CD4-positive, alpha-beta T cell (primary cell): ENCODE measurements at places on chromosomes 13 and 19.
A peak's percentile ranks its signal among the peaks of the same experiment; 100 is the strongest.

GRCh38 chr13:80379245-80379644 lies 38.3 kb upstream of the SPRY2 start:
- no peak for DNase-seq

DNA sequence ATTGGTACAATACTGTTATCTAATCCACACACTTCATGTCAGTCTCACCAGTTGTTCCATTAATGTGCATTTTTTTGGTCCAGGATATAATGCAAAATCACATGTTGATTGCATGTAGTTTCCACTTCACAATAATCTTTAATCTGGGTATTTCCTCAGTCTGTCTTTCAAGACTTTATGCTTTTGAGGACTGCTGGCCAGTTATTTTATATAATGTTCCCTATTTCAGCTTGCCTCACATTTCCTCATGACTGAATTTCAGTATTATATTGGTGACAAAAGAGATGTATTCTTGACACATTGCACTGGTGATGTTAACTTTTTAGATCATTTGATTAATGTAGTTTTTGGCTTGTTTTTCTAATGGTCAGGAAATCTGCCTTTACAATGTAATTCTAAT lies 368.3 kb downstream of the IRS2 start:
- DNase-seq, result no peak

DNA sequence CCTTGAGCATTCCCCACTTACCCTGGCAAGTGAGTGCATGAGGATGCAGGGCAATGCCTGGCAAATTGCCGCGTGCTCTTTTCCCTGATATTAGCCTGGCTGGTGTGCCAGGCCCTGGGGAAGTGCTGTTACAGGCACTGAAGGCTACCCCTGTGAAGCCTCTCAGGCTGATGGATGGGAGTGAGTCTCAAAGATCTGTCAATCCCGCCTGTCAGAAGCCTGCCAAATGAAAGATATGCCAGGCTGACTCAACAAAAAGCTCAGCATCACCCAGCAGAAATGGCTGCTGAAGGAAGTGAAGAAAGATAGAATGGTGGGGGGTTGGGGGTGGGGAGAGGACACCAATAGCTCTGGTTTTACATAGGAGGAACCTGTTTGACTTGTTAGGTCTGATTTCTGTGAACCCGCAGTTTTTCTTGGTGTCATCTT lies 112.1 kb downstream of the LACC1 start:
- DNase-seq, result no peak

- DNase-seq, result no peak
Observed at GRCh38 chr13:38943231-38943630, 47.4 kb downstream of the STOML3 start.

GRCh38 chr19:33513424-33513823 lies 8.2 kb downstream of the PEPD start:
- DNase-seq, result no peak

DNA sequence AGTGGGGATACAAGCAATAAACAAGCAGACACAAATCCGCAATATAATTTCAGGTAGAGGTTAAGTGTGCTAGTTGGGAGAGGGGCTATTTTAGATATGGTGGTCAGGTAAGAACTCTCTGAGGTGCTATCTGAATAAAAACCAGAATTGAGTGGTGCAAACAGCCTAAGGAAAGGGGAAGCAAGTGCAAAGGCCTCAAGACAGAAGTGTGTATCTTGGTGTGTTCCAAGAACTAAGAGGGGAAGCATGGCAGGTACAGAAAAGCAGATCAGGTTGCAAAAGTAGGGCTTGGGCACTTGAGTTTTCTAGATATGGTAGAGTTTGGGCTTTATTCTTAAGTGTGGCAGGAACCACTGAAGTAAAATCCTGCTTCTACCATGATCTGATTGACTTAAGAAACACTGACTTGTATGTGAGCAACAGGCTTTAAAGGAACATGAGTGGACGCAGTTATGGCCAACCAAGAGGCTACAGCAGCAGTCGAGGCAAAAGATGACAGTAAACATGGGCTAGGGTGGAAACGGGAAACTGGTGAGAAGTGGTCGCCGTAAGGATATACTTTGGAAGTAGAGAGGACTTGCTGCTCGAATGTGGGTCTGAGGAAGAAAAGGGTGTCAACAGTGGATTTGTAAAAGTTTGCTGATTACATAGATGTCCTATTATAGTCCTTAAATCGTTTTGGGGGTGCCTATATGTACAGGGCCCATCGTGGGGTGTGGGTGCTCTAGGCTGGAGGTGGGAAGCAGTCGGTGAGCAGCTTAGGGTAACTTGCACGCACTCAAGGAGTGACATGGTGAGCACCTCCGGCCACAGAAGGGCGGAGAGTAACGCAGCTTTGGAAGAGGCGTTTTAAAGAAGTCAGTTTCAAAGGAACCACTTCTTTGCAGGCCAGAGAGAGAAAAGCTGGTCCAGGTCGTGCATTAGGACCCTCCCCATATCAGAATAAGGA lies 677 bp downstream of the TGDS start:
- peak; percentile 7 for DNase-seq

DNA sequence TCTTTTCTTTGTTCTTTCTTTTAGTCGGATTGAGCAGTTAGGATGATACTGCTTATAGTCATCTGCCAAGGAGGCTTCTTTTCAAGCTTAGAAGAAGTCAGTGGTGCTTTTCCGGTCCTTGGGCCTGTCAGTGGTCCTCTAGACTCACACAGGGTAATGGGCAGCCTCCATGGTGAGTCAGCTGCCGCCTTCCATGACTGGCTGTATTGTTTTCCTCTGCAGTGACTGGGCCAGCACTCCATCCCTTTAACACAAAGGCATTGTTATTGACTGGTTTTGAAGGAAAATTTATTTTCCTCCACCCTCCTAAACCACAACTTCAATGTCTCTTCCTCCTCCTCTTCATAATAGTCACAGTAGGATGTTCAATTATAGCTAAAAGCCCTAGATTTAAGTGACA lies 47.1 kb upstream of the CNMD start:
- DNase-seq, result no peak

DNA sequence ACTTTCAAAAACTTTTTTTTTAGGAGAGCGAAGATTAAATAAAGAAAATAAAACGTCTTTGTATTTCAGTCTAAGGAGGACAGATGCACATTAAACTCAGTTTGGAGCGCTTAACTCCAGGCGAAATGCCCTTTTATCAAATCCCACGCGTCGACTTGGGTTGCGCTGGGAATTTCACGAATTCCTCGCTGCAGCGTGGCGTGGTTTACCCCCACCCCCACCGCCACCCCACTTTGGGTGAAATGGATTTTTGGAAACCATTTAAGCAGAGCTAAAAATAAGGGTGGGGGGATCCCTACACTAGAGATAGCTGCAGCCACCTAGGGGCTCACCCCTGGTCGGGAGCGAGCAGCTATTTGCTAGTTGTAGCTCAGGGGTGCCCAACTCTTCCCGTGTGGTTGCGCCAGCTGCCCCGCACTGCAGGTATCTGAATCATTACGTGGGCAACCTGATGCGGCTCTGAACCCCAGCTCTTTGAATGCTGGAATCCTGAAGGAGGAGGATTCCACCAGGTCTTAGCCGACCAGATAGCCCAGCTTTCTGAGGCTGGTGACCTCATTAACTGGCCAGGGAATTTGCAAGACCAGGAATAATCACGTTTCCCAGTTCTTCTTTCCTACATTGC lies 6.5 kb upstream of the TSHZ3 start:
- DNase-seq, result no peak

- DNase-seq, result no peak
Observed at GRCh38 chr13:98976941-98977340, 923 bp downstream of the DOCK9 start.

DNA sequence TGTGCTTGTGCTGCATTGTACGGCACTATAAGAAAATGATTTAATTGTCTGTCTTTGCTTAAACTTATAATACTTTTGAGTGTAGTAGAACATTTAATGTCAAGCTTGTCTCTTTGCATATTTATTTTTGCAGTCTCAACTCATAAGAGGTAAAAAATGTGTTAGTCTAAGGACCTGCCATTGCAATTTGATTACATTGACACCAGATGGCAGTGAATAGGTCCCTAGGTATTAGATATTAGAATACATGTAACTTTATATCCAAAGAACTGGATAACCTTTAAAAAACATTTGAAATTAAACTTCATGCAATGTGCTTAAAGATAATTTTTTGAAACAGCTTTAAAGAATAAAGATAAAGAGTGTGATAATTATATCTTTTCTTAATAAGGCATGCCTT lies 1421.3 kb downstream of the OLFM4 start:
- no peak for DNase-seq

- DNase-seq, result no peak
Observed at GRCh38 chr13:24173795-24174194, 13.3 kb downstream of the SPATA13 start.

DNA sequence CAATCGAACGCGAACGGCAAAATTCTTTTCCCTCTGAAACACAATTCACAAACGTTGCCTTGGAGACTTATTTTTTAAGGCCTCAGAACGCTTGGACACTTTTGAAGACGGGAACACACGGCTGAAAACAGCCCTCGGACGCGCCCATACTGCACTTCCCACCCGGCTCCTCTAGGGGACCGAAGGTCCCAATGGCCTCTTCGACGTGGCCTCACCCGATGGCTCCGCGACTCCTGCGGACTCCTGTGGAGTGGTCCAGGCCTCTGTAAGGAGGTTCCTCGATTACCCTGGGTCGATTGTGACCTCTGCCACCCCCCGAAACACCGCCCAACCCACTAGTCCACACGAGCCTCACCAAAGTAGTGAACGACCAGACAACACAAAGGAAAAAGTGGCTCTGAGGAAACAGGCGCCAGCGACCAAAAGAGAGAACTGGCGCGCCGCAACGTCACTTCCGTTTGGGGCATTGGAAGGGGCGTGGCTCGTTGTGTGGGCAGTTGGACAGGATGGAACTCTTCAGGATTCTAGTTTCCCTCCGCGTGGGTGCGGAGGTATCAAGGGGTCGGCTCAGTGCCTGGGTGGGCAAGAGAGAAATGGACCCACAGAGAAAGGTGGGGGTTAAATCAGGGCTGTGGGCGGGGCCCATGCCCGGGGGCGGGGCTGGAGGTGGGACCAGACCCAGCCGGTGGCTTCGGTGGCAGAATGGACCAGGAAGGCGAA lies at the start of gene ZNF560:
TSS of gene ZNF560 (minus strand) at position 434 of the 720 bp plus-strand sequence. CDS start 23,303 bp downstream, outside the sequence.
- no peak for DNase-seq

- DNase-seq, result no peak
Observed at GRCh38 chr13:100297413-100297812, 208.5 kb downstream of the PCCA start.

- no peak for DNase-seq
Observed at GRCh38 chr19:41189425-41190065, 3.5 kb upstream of the CYP2S1 start.

DNA sequence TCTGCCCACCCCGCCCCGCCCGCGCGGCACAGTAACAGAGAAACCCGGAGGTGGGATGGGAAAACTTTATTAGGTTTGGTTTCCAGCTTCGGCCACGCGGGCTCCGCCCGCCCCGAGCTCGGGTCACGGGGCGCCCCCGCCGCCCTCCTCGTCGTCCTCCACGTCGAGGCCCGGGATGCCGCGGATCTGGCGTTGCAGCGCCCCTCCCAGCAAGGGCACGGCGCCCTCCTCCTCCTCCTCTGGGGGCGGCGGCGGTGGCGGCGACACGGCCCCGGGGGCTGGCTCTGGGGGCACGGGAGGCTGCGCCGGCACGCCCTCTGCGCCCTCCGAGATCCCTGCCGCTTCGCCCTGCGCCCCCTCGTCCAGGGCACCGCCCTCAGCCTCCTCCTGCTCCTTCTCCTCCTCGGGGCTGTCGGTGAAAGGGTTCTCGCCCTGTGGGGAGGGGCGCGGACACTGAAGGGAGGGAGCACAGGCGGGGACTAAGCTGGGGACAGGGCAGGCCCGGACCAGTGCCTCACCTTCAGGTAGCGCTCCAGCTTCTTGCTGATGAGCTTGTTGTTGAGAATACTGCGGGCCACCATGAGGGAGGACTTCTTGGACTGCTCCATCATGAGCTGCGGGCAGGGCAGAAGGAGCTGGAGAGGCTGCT lies 536 bp upstream of the AKAP8 start:
- DNase-seq, result no peak

GRCh38 chr13:109162248-109163036 lies 533.0 kb downstream of the MYO16 start:
- DNase-seq, result no peak

DNA sequence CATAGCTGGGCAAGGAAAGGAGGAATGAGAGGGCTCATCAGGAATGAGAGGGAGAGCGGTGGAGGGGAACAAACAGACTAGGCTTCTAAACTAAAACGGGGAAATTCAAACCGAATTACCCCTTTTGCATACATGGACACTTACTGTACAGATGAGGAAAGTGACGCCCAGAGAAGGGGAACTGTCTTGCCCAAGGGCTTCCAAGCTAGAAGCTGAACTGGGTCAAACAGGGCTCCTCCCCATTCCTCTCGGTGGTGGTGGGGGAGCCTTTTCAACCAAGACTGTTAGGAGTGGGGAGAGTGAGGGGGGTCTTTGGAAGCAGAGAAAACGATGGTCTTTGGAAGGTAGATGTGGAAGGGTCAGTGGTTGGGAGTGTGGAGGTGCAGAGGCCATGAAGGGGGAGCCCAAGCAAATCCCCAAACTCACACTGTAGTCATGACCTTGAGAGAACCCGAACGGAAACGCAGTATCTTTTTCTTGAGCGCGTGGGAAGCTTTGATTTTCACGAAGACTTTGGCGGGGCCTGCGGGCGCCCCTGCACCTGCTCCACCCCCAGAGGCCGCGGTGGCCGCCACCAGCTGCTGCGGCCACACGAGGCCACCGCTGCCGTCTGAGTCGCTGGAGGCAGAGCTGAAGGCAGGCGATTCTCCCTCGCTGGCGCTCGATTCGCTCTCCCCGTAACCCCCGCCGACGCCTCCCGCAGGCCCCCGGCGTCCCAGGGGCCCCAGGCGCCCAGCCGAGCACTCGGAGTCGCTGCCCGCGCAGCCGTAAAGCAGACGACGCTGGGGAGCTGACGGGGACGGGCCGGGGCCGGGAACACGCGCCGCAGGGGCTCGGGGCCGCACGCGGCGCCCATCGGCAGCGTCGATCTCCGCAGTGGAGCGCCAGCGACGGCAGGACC lies 12.3 kb upstream of the GNG8 start:
- DNase-seq, result no peak
